Stimulated activated CD8-positive, alpha-beta memory T cell treated with anti-CD3 and anti-CD28 coated beads, Interleukin-15, amount 100 ng/mL, for 48 hours (primary cell): ENCODE measurements at places on chromosomes 11 and 22.
A peak's percentile ranks its signal among the peaks of the same experiment; 100 is the strongest.

- DNase-seq = no peak
Measured at GRCh38 chr11:95092549-95093324, 3.1 kb downstream of the ENDOD1 start.

GRCh38 chr11:2800655-2801531 is 84.7 kb downstream of the CDKN1C start:
- no peak for DNase-seq

- DNase-seq = no peak
Measured at GRCh38 chr11:112321501-112322172, 61.0 kb upstream of the PLET1 start.

DNA sequence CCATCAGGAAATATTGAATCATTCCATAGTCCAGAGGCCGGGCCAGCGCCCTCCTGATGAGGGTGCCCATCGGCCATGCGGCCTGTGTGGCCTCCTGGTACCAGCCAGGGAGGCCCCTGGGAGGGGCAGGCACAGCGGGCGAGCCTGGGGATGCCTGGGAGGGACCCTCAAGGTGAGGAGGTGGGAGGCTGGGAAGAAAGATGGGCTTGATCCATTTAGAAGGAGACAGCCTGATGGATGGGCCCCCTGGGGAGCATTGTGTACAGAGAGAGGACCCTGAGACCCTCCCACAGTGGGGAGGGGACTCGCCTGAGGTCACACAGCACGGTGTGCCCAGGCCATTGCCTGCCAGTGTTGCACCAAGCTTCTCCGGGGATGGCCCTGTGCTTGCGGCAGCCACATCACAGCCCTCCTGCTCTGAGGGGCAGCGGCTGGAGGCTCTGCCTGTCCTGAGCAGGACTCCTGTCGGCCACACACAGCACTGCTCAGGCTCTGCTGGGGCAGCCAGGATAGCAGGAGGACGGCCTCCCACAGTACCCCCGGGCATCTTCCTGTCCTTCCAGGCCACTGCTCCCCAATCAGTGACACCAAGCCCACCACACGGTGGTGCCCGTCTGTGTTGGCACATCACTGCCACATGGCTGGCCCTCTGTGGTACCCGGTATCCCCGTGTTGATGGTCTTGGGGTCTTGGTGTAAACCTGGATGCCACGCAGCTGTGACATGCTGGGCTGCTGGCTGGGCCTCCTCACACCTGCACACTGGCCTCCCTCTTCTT is 290.0 kb downstream of the TBC1D22A start:
- DNase-seq = no peak

GRCh38 chr11:44177905-44178304 is 82.4 kb downstream of the EXT2 start:
- no peak for DNase-seq

DNA sequence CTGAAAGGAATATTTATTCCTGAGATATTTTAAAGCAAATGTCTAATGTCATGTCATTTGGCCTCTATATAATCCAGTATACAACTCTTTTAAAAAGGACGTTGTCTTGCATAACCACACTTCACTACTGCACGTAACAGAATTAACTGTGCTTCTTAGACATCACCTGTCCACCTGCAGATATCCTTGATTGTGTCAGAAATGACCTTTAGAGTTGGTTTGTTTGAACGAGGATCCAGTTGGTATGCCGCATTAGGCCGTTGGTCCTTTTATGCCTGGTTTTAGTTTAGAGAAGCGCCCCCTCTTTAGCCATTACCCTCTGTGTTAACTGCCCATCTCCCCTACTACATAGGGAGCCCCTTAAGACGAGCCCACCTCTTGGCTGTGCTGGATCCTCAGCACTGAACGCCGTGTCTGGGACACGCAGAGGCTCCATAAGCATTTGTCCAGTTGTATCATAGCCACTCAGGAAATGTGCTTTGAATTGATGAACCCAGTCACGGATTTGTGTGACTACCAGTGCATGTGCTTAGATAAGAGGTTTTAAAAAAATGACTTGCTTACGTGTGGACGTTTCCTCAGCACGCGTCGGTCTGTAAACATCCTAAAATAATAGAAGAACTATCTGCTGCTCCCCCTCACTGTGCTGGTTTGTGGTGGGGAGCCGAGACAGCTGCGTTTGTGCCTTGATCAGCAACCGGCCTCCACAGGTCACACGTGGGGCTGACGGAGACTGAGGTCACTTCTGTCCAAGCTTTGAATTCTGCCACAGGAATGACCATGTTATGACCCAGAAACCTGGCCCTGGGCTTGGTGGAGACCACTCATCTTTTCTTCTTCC is 4.0 kb downstream of the MICAL2 start:
- DNase-seq = no peak

DNA sequence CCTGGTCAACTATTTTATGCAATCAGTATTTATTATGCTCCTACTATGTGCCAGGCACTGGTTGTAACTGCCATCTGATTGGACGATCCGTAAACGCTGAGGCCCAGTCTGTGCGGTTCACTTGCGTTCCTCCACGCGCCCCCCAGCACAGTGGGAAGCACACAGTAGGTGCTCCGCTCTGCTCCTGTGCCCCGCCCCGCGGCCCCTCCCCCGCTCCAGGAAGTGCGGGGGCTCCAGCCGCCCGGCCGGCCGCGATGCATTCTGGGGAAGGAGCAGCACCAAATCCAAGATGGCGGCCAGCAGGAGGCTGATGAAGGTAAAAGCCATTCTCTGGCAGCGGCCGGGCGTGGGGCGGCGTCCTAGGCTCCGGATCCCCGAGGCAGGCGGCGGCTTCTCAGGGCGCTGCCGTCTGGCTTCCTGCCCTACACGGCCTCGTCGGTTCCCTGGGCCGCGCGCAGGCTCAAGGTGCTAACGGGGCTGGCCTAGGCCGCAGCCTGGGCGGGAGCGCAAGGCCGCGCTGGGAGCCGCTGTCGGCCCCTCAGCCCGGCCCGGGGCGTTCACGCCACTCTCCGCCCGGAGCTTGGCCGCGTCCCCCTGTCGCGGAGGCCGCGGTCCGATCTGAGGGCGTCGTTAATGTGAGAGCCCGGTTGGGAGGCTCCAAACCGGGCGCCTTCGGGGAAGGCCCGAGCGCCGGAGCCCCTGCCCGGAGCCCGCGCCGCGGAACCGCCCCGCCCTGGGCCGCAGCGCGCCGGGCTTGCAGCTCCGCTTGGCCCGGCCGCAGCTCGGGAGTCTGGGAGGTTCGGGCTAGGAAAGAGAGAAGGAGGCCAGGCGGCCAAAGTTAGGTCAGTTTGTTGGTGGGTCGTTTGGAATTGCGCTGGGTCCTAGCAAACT is at the start of gene UBE2L3:
TSS of gene UBE2L3 (plus strand) at position 259 of the 891 bp plus-strand sequence. CDS start at position 290, 31 bp downstream.
- DNase-seq = peak; percentile 75

- no peak for DNase-seq
Measured at GRCh38 chr11:13105237-13105844, 96.2 kb downstream of the RASSF10 start.
